Stimulated activated CD8-positive, alpha-beta memory T cell treated with anti-CD3 and anti-CD28 coated beads, Interleukin-2, amount 100 ng/mL, for 1 hour (primary cell): ENCODE measurements at places on chromosomes 5 and 9.

GRCh38 chr5:64773533-64773932 is 4.8 kb downstream of the CWC27 start:
- no peak for DNase-seq

GRCh38 chr9:80556631-80557030 is 984.9 kb downstream of the TLE4 start:
- no peak for DNase-seq

DNA sequence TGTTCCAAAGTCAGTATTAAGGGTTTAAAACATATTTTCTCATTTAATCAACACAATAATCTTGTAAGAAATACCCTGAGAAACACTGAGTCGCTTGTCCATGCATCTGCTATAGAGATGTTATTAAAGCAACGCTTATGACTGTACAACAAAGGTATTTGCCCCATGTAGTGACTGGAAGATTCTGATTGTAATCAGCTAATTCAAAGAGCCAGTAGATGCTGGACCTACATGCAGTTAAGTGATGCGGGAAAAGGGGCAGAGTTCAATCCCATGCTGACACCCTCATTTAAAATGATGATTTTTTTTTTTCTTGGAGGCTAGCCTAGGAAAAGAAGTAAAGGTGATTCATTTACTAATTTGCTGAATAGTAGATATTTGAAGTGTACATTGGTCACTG is 149.3 kb upstream of the MTAP start:
- no peak for DNase-seq

GRCh38 chr9:2729003-2729402 is 11.7 kb downstream of the KCNV2 start:
- no peak for DNase-seq

- no peak for DNase-seq
These were observed 13.2 kb downstream of the ENG start for GRCh38 chr9:127841087-127841835.

DNA sequence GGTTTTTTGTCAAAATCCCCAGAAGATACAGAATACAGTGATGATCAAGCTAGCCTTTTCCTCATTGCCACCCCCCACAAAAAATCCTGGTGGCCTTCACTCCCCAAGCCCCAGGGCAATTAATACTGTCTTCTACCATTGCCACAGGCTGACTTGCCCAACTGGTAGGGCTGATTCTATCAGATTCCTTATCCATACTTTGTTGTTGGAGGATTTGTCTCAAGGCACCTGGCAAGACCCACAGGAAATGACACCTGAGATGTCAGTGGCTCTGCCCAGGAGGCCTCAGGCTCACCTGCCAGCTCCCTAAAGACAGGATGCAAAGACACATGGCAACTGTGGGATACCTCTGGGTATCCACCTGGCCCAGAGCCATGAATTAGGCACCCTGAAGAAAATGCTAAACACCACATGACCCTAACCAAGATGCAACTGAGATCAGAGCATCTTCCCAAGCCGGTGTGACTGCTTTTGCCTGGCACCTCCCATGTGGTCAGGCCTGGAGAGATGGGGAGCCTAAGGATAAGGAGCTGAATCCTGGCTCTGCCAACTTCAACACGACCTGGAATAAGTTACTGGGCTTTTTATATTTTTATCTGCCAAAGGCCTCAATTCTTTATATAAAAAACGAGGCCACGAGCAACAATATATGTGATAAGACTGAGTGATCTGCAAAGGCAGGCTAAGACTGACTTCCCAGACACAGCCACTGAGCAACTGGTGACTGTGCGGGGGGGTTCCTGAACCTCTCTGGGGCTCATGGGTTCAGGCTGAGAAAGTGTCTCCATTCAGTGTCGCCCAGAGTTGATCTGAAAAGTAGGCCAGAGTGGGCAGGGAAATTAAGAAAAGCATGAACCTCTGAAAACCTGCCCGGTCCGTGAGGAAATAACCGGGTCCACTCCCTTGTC is 944 bp downstream of the ATOX1 start:
- no peak for DNase-seq

GRCh38 chr9:136538599-136539426 is 7.0 kb downstream of the NOTCH1 start:
- DNase-seq, result no peak

- no peak for DNase-seq
These were observed 51.0 kb upstream of the APC start for GRCh38 chr5:112686675-112687074.

DNA sequence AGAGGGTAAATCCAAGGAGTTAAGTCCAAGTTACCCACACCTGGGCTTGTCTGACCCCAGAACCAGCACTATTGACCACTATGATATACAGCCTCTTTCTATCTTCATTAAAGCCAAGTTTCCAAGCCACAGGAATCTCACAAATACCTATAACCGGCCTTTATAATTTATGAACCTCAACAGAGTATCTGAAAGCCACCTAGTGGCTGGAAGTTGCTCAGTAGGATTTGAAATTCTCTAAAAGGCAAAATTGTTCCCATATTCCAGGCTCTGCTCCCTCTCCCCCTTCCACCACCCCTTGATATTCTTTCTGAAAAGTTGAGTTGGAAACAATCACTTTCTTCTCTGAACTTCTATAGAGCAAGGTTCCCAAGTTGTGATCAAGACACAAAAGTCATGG is 106.4 kb upstream of the GPR151 start:
- no peak for DNase-seq

DNA sequence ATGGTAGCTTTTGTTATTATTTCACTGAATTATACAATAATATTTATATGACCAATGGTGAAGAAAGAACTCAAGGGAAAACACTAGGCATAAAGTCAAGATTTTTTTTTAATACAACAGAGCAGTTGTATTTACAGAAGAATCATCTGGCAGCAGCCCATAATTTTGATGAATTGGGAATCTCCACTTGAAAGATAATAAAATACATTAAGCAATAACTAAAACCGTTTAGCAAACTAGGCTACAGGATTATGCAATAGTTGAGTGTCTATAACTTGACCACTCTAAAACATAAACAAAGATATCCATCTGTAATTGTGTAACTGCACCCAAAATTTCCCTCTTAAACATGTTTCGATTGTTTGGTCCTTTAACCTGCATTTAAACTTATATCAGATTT is 80.8 kb downstream of the SNCAIP start:
- no peak for DNase-seq

- no peak for DNase-seq
These were observed 28.8 kb upstream of the ROR2 start for GRCh38 chr9:91978740-91979414.

DNA sequence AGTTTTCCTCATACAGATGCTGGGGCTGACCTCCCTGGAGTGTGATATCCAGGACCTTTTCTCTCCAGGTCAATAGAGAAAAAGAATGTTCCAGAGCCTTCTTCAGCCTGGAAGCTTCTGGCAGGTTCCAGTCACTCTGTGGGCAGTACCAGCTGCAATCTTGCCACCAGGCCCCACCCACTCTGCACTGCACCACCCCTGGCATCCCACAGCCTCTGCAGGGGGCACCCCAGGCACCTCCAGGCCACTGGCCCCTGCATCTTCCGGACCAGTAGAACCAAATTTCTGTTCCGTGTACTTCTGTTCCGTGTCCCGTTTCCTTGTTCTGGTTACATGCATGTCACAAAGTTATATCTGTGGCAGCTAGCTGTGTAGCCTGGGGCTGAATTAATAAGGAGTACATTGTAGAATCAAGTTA is 83.3 kb upstream of the ZBTB43 start:
- no peak for DNase-seq

GRCh38 chr5:159972538-159973362 is 36.2 kb upstream of the TTC1 start:
- DNase-seq, result no peak

DNA sequence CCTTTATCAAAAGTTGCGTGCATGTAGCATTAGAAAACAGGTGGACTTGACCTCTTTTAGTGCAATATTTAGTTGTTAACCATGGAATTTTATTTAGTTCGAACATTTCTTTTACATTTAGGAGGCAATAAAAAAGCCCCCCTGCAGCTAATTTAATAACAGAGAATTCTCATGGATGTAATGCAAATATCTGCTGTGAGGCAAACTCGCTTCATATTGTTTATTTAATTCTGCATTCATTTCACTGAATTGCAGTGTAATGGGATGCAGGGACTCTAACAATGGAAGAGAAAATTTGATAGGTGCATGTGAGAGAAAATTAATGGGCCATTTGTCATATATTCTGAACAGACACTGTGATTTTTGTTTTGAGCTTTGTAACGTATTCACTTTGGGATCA is 205.1 kb upstream of the CHD1 start:
- DNase-seq, result no peak

- no peak for DNase-seq
These were observed 4.8 kb downstream of the N4BP3 start for GRCh38 chr5:178117923-178118701.

DNA sequence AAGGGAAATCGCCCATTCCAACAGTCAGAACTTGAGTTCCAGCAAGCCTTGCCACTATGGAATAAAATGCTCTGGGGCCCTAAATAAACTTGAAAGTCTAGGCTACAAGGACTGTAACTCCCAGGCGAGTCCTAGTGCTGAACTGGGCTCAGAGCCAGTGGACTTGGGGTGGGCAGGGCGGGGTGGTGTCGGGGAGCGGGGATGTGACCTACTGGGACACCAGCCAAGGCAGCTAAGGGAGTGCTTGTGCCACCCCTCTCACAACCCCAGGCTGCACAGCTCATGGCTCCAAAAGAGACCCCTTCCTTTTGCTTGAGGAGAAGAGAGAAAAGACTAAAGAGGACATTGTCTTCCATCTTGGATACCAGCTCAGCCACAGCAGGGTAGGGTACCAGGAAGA is 61.5 kb downstream of the MEIKIN start:
- DNase-seq, result no peak

- no peak for DNase-seq
These were observed 13.4 kb upstream of the SMIM32 start for GRCh38 chr5:136206361-136206760.

GRCh38 chr5:180665682-180666404 is 16.4 kb upstream of the FLT4 start:
- DNase-seq, result no peak
